GM23338 (cell line): ENCODE measurements at places on chromosomes 11 and 22. TPM values are rescaled to one million over a fixed set of nuclear protein-coding genes. Genes with fewer than 3 reads are reported as not detected.

HEPN1 gene
- not detected in 2 replicates for polyA plus RNA-seq

DNA sequence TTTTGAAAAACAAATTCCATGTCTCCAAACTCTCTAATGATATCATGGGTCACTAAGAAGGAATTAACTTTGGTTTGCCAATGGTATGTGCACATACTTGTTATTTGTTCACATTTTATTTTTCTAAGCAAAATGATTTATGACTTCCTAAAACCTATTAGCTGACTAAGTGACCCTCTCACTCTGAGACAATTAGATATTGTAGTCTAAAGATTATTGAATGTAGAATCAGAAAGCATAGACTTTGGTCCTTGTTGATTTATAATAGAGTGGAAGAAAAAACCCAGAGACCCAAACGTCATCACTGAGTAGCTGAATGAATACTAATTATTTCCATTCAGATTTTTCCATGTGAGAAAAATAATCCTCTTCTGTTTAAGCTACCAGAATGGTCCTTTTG is 243.5 kb upstream of the ANO3 start:
- DNase-seq: no peak

TOP3B gene
- polyA plus RNA-seq: 32.7 and 35.7 TPM in 2 replicates

GRCh38 chr22:49081261-49081666 is 746.4 kb downstream of the BRD1 start:
- no peak for DNase-seq

DNA sequence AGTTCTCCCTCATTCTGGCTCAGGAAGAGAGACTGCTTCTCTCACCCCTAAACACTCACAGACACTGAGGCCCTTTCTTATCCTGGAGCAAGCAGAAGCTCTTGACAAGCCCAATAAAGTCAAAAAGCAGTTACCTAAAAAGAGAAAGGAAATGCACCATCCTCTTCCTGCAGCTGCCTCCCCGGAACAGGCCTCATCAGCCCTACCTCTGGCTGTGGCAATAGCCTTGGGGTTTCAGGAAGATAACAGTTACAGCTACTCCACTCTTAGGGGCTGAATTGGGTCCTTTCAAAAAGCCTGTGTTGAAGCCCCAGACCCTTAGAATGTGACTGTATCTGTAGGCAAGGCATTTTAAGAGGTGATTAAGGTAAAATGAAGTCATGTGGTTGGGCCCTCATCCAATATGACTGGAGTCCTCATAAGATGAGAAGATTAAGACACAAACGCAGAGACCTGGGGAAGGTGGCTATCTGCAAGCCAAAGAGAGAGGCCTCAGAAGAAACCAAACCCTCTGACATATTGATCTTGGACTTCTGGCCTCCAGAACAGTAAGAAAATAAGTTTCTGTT is 3.5 kb upstream of the LGALS12 start:
- DNase-seq: no peak
